ENCODE measurements at places on chromosomes 5 and 9.

GRCh38 chr9:92349771-92350739 is 24.3 kb downstream of the CENPP start:
- DNase-seq = no peak

DNA sequence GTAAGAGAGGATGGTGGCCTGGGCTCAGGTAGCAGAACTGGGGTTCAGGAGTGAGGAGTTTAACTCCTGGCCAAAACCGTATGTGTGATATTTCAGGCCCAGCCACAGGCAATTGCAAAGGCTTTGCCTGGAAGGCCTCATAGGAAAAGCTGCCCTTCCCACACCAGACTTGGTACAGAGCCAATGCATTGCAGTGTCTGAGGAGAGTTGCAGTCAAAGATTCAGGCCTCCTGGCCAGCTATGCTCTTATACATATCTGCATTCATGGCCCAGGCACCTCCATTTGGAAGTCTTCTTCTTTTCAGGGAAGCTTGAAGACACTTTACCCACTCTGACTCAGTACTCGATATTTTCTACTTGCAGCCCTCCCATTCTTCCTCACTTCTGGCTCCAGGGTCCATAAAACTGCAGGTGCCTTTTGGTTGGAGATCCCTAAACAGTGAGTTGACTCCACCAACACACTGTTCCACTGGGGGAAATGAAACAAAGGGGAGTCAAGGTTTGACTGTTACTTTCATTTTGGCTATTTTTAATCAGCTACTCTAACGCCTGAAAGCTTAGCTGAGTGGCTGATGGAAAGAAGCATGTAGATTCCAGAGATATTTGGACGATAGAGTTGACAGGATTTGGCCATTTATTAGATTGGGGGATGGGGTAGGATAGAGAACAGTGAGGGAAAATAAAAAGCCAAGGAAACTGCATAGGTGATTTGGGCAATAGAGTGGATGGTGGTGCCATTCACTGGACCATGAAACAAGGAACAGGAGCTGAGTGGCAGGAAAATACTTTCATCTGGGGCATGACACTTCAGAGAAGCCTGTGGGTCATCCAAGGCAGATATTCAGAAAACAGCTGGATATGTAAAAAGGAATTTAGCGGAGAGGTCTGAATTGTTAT is 30.6 kb upstream of the IL33 start:
- DNase-seq = no peak

GRCh38 chr9:75823151-75823550 is 67.3 kb upstream of the PCSK5 start:
- no peak for DNase-seq

DNA sequence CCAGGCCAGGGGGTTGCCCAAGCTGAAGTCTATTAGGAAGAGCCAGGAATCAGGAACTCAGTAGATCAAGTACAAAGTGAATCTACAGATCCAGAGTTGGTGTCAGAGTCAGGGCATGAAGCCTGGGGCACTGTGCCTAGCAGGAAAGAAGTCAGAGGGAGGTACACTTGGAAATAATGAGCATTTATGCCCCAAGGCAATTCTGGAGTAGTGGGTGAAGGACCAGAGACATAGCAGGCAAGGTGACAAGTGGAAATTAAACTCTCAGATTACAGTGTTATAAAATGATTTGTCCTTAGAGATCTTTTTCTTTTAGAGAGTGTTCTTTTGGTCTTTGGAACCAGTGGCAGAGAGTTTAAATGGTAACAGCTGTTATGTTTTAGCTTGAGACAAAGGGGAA is 138.0 kb downstream of the ADAMTSL1 start:
- no peak for DNase-seq

GRCh38 chr5:908172-908571 is 15.5 kb downstream of the TRIP13 start:
- no peak for DNase-seq
